GM23248 (cell line): ENCODE measurements at places on chromosomes 5 and 9. TPM values are rescaled to one million over a fixed set of nuclear protein-coding genes. Genes with fewer than 3 reads are reported as not detected.
A peak's percentile ranks its signal among the peaks of the same experiment; 100 is the strongest.

Gene NPR3
- polyA plus RNA-seq = 37.6 and 39.2 TPM in 2 replicates

DNA sequence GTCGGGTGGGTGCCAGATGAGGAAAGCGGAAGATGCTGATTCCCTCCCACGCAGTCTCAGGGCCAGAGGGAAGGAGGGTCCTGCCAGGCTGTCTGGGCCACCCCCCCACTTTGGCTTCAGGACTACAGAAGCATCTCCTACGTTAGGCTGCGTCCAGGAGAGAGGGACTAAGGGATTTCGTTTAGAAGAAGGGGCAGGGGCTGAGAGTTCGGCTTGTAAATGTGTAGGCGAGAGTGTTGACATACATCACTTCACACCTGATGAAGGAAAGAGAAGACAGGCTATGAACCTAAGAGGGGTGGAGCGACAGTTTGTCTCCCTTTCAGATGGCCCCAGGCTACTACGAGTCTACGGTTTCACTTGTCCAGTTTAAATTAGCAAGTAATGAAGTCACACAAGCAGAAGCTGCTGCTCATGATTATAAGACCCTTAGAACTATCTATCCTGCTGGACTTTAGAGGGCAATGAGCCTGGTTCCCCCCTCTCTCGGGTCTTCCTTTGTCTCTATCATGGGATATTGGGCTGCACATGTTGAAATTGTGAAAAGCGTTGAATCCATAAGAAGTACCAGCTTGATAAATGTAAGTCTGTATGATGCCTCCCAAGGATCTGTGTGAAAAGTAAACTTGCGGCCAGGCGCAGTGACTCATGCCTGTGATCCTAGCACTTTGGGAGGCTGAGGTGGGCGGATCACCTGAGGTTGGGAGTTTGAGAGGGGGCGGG, 193.0 kb downstream of the AOPEP start:
- H3K4me3 ChIP-seq = 0 out of 2 replicates have a peak overlapping the region, but pooled peaks have one; percentile 48
- no peaks in the 10 kb centered on the region for H3K27me3 ChIP-seq
- peak overlapping the region; percentile 93 for H3K27ac ChIP-seq
- H3K4me1 ChIP-seq = peaks cover 55% of the 10 kb centered on the region
- peak; percentile 61 for DNase-seq

GRCh38 chr9:133584559-133585476, 24.4 kb downstream of the FAM163B start:
- H3K27ac ChIP-seq = no peak overlapping the region
- no peaks in the 10 kb centered on the region for H3K36me3 ChIP-seq
- no peaks in the 10 kb centered on the region for H3K4me1 ChIP-seq
- no peak overlapping the region for H3K4me3 ChIP-seq
- peaks cover 64% of the 10 kb centered on the region for H3K27me3 ChIP-seq
- DNase-seq = peak; percentile 42

Gene DDX4
- not detected in 2 replicates for polyA plus RNA-seq

DNA sequence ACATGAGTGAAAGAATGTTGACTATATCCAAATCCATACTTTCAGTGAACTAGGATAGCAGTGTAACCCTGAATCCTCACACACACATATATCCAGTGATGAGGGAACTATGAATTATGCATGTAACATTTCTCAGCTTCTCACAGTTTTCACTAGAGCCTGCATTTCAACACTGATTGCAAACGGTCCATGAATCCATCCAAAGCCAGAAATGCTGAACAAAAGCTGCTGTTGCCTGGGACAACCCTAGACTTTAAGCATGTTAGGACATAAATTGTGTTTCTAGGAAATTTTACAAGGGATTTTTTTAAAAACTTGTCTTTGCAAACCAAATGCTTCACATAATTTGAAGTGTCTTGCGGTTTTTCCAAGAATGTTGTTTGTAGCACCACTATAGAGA, 2010.0 kb upstream of the WWC1 start:
- no peaks in the 10 kb centered on the region for H3K4me1 ChIP-seq
- no peak overlapping the region for H3K27ac ChIP-seq
- H3K27me3 ChIP-seq = no peaks in the 10 kb centered on the region
- H3K4me3 ChIP-seq = no peak overlapping the region
- no peak for DNase-seq

Gene CRHBP
- not detected in 2 replicates for polyA plus RNA-seq

DNA sequence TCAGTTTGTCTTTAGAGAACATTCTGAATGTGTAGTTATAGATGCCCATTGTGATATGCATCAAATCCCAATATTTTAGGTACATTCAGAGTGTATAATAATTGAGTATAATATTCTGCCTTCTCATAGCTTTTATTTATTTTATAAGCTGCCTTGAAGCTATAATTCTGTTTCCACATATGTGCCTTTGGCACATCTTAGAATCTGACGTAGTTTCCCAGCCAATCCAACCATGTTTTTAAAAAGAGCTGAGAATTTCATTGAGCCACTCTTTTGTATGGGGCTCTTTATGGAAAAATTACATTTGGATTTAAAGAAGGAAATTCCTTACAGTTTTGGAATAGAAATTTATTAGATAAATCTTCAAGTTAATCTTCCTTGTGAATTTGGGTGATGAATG, 65.4 kb downstream of the ADCY2 start:
- H3K4me1 ChIP-seq = no peaks in the 10 kb centered on the region
- no peak overlapping the region for H3K27ac ChIP-seq
- H3K36me3 ChIP-seq = no peaks in the 10 kb centered on the region
- no peaks in the 10 kb centered on the region for H3K27me3 ChIP-seq

Gene ST8SIA4
- 0.10 TPM in 1 of 2 replicates, not detected in the other for polyA plus RNA-seq

Gene CDC20B
- 0.20 TPM in 1 of 2 replicates, not detected in the other for polyA plus RNA-seq

Gene PCDHB9
- polyA plus RNA-seq = 1.3 and 1.9 TPM in 2 replicates

DNA sequence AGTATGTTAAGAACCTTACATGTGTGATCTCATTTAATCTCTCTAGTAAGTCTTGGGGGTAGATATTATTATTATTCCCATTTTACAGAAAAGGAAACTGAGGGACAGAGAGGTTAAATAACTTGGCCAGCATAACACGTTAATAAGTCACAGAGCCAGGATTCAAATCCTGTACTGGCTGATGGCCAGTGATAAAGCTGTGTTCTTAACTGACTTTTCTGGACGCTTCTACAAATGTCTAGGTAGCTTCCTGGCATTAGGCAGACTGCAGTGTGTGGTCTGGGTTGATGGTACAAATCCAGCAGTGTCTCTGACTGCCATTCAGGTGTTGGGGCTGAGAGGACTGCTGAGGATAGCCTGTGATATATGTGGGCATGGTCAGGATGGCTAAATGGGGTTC, 125.8 kb upstream of the CXCL14 start:
- H3K27ac ChIP-seq = no peak overlapping the region
- H3K4me1 ChIP-seq = no peaks in the 10 kb centered on the region
- H3K27me3 ChIP-seq = peaks cover 23% of the 10 kb centered on the region
- no peak overlapping the region for H3K4me3 ChIP-seq

DNA sequence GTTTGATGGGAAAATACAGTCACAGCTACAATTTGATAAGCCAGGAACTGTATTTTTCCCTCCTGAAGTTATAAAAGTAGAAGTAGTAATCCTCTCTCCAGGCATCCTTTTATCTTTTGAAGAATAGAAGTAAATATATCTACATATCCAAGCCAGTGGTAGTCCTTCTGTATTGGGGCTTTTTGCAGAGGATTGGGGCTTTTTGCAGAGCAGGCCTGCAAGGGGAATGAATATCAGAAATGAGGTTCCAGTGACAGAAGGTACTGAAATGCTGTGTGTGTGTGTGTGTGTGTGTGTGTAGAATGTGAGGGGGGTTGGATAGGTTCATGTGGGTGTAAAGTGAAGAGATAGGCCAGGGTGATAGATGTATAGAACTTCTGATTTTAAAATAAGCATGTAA, 127.4 kb downstream of the COMMD10 start:
- no peak overlapping the region for H3K27ac ChIP-seq
- H3K4me1 ChIP-seq = no peaks in the 10 kb centered on the region
- H3K27me3 ChIP-seq = no peaks in the 10 kb centered on the region
- H3K4me3 ChIP-seq = no peak overlapping the region

- H3K27me3 ChIP-seq = peaks cover 33% of the 10 kb centered on the region
- no peak for DNase-seq
- H3K36me3 ChIP-seq = no peaks in the 10 kb centered on the region
Observed at GRCh38 chr5:76681287-76681686, 34.6 kb upstream of the F2R start.

- peak; percentile 24 for DNase-seq
- peaks cover 45% of the 10 kb centered on the region for H3K27me3 ChIP-seq
- no peak overlapping the region for H3K4me3 ChIP-seq
- H3K27ac ChIP-seq = no peak overlapping the region
- H3K36me3 ChIP-seq = no peaks in the 10 kb centered on the region
Observed at GRCh38 chr5:176788941-176789872, 21.2 kb upstream of the UNC5A start.

DNA sequence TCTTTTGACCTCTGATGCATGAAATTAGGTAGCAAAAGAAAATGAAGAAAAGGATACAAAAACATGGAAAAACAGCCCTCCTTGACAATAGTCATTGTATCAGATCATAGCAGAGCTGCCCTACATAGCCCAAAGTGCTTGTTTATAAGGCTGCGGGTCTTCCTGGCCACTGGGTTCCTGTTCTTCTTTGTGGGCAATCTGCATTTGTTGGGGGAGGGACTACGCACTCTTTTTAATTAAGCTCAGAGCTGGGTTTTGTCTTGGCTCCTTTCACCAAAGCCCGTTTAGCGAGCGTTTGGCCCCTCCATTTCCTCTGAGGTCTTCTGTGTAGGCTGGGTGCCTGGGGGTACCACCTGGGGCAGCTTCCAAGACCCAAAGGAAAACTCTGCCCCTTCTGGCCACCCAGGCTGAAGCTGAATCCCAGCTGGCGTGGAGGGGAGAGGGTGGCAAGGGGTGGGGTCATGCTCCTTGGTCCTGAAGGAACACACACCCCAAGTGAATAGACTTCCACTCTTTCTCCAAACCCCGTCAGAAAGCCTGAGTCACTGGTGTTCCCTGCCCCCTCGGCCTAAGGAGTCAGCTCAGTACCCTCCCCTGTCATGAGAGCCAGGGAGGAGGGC, 6.5 kb upstream of the PAX5 start:
- no peak overlapping the region for H3K4me3 ChIP-seq
- H3K27me3 ChIP-seq = peaks cover 88% of the 10 kb centered on the region
- no peak for DNase-seq
- H3K4me1 ChIP-seq = no peaks in the 10 kb centered on the region; the same call in none of the 2 replicates

Gene PCDHGB1
- 0.16 and 0.19 TPM in 2 replicates for polyA plus RNA-seq
